NCI-H526 (cell line): ENCODE measurements at places on chromosomes 16 and 17.

GRCh38 chr16:47374629-47375028 lies 86.2 kb downstream of the ITFG1 start:
- no peak for DNase-seq

DNA sequence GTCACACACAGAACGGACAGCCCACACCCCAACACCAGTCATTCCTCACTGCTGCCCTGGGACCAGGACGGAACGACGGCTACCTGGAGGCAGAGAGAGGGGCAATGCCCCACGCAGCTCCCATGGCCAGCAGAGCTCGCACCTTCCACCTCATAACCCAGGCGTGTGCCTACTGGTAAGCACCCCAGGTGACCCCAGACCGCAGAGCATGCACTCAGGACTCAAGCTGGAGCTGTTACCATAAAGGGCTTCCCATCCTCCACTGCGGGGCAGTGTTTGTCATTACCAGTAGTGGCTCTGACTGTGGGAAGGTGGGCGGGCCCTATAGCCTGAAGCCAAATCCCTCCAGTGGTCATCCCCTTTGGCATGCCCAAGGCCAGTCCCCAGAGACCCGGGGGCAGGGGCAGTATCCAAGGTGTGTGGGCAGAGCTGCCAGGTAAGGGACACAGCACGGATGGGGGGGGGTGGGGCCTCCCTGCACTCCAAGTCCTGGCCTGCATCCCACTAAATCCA lies 4.7 kb upstream of the BCAR1 start:
- no peak for DNase-seq

GRCh38 chr16:75733305-75734211 lies 7.3 kb upstream of the CPHXL start:
- no peak for DNase-seq

DNA sequence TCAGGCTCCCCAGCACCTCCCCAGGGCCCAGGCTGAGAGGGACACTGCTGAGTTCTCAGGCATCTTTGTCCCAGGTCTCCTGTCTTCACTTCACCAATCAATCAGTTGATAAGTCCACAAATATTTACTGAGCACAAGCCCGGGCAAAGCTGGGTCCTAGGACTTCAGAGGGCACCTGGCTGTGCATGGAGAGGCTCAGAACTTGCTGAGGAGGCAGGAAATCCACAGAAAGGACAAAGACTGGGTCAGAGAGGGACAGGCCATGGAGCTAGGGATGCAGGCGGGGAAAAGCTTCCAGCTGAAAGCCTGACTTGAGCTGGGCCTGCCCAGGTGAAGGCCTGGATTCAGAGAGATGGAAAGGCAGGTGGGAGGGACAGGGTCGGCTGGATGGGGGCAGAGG lies 33.2 kb upstream of the C1QL1 start:
- DNase-seq, result no peak

GRCh38 chr16:50671644-50672260 lies 9.4 kb downstream of the SNX20 start:
- DNase-seq, result no peak
